ENCODE measurements at places on chromosomes 5 and 9.
A peak's percentile ranks its signal among the peaks of the same experiment; 100 is the strongest.

DNA sequence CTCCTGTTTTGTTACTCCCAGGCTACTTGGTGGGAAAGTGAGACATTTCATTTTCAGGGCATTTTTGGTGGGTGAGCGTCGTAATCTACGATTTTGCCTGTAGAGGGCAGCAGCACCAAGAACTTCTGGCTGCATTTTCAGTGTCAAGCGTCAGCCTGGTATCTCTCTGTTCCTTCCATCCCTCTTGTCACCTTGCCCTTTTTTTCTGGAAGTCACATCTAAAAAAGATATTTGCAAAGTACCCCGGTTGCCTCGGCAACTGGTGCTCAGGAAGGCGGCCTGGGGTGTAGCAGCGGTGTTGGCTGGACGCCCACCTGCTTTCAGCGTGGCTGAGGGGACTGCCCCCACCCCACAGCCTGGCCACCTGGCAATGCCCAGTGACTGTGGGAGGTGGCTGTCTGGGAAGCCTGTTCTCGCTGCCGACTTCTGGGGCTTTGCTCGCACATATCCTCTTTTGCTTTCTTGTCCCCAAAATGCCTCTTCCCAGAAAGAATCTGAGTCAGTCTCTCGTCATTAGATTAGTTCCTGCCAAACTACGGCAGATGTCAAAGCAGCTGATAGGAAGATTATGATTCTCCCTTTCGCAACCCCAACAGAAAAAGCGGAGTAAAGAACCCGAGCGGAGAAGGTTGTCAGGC is 84.5 kb downstream of the ACER2 start:
- peak; percentile 17 for DNase-seq

GRCh38 chr5:168291964-168292785 is 730 bp downstream of the WWC1 start:
- no peak for DNase-seq

DNA sequence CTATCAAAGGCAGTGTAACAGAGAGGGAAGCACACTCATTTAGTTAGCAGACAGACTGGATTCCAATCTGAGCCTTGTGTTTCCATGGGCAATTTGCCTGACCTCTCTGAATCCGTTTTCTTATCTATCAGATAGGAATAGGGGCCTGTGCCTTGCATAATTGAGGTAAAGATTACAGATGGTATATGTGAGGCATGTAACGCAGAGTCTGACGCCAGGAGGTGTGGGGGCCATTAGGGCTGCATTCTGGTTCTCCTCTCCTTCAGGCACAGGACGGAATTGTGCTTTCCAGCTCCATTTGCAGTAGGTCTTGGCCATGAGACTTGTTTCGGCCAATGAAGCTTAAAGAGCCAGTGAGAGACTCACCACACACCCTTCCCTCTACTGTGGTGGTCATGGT is 97.6 kb downstream of the FRMD3 start:
- no peak for DNase-seq

GRCh38 chr9:2620919-2621721 is 467 bp upstream of the VLDLR start:
- DNase-seq, result no peak

- DNase-seq, result no peak
Measured at GRCh38 chr5:133508845-133509741, 103.2 kb downstream of the FSTL4 start.

DNA sequence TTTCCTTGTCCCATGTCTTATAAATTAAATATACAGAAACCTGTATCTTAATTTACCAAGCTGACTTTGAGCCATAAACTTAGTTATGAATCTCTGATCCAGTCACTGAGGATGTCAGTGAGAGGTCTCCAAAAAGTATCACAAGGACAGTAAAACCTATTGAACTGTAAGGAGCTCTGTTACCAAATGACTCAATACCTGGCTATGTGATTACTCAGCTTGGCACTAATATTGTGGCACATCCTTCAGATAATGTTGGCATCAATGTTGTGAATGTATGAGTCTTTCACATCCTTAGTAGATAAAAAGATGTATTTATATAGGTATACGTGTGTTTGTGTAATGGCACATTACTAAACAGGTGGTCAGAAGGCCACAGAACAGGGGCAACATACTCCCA is 18.0 kb upstream of the CAPSL start:
- DNase-seq, result no peak

- DNase-seq, result no peak
Measured at GRCh38 chr9:113909421-113909820, 33.3 kb downstream of the ZNF618 start.

- peak; percentile 65 for DNase-seq
Measured at GRCh38 chr9:35114113-35114839, 1.4 kb downstream of the ATOSB start.

DNA sequence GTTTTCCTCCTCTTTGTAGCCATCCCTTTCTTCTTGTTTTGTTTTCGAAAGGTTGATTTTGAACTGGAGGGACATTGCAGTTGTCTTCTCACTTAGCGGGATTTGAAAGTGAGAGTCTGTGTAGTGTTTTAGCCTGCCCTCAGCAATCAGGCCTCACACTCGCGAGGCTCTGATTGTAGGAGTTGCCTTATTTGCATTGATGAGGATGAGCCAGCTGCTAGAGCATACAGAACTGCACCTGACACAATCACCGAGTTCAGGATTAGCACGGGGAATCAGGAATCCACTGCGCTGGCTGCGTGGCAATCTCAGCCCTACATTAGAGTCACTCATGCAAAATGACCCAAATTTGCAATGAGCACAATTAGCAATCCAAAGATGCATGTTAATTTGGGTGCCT is 122.5 kb upstream of the TMEM161B start:
- DNase-seq, result no peak

DNA sequence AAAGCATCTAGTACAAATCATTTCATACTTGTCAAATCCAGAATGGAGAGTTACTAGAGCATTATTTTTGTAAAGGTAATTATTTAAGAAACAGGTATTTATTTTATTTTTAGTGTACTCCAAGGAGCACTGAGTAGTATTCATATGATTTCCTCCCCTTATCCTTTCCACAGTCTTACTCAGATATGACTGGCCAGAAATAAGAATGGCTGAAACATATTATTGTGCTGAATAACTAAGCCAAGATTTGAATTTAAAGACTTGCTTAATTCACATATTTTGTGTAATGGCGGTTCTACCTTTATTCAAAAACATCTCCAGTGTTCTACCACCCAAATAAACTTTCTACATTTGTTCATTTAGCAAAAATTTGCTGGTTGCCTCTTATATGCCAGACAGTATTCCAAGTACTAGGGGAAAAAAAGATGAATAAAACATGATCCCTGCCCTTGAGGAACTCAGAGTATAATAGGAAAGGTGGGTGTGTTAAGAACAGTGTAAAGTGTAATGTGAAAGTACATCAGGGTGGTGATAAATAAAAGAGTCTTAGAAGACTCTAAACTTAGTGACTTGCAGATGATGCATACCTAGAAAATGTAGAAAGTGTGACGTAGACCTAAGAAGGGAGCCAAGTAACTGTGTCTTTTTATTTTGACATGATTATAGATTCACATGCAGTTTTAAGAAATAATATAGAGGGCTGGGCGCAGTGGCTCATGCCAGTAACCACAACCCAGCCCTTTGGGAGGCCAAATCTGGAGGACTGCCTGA is 110.4 kb upstream of the GRHPR start:
- no peak for DNase-seq

- no peak for DNase-seq
Measured at GRCh38 chr5:86689103-86689729, 71.5 kb downstream of the COX7C start.

- DNase-seq, result no peak
Measured at GRCh38 chr9:70159630-70160029, 99.1 kb upstream of the SMC5 start.

GRCh38 chr9:63816751-63817621 is 1468.0 kb downstream of the FOXD4L5 start:
- peak; percentile 26 for DNase-seq

DNA sequence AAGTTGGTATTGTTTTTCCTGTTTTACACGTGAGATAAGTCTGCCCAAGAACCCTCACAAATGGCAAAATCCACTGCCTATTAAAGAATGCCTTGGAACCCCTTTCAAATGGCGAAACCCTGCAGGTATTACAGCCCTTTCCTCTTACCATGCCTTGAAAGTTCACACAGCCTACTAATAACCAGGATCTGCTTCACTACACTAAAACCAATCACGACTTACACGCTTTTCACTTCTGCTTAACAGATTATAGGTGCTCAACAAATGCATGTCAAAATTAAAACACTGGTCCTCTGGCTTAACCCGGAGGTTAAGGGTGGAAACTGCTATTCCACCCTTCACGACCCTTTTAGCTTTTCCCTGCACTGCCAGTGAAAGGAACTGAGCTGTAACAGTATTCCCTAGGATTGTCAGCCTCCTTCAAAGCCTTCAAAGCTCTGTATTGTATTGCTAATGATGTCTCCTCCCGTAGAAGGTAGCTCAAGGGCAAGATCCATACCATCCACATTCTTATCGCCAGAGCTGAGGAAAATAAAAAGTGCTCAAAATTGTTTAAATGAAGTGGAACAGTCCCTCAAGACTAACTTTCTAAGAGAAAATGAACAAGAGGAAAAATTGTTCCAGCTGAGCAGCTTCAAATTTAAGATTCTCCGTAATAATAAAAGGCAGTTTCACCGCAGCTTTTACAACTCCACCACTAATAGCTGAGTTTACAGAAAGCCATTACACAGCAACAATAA is 997 bp downstream of the AUH start:
- no peak for DNase-seq

GRCh38 chr5:88805151-88805784 is 77.7 kb downstream of the MEF2C start:
- no peak for DNase-seq

DNA sequence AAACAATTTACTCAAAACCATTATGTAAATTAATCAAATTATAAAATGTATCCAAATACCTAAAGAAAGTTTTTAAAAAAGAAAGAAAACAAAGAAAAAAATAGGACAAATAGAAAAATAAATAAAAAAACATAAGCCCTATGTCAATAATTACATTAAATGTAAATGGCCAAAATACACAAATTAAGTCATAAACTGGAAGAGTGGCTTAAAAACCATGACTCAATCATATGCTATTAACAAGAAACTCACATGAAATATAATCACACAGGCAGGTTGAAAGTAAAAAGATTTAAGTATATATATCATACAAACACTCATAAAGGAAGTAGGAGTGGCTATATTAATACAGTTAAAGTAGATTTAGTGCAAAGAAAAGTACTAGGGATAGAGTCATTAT is 95.3 kb downstream of the PRELID2 start:
- no peak for DNase-seq

DNA sequence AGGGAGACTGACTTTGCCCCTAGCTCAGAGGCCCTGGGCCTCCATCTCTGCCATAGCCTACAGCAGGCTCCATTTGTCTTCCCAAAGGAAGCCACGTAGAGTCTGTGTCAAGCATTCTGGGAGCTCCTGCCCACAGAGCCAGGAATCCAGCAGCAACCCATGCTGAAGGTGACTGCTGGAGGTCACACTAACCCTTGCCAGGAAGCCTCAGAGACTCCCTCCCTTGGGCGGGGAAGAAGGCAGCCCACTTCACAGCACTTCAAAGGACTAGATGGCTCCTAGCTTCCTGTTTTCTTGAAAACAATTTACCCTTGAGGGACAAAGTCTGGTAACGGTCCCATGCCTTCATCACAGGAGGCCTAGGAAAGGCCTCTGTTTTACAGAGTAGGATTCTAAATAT is 1.7 kb downstream of the CKMT2 start:
- DNase-seq, result no peak

DNA sequence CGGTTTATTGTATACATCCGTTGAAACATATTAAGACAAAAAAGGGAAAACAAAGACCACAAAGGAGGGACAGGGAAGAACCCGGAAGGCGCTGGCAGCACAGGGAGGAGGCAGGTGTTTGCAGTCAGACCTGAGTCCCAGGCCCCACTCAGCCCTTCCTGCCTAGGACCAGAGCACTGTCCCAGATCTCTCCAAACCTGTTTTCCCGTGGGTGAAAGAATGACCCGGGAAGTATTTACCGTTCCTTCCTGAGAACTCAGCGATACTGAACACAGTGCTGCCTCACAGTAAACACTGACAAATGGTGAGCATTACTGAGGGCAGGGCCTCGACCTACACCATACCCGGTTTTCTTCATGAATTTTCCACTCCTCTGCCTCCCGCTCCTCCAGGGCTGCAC is 1.2 kb downstream of the ABO start:
- DNase-seq, result no peak

Measured in CD4-positive, alpha-beta memory T cell (primary cell).